GM12891 (cell line): ENCODE measurements at places on chromosomes 5 and 9.

GRCh38 chr5:30040488-30041118 lies 1152.9 kb upstream of the CDH6 start:
- peak; percentile 16 for DNase-seq

DNA sequence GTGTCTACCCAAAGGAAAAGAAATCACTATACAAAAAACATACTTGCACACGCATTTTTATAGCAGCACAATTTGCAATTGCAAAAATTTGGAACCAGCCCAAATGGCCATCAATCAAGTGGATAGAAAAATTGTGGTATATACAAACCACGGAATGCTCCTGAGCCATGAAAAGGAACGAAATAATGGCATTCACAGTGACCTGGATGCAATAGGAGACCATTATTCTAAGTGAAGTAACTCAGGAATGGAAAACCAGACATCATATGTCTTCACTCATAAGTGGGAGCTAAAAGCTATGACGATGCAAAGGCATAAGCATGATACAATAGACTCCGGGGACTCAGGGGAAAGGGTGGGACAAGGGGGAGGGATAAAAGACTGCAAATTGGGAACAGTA lies 78.4 kb downstream of the ENC1 start:
- DNase-seq = no peak

DNA sequence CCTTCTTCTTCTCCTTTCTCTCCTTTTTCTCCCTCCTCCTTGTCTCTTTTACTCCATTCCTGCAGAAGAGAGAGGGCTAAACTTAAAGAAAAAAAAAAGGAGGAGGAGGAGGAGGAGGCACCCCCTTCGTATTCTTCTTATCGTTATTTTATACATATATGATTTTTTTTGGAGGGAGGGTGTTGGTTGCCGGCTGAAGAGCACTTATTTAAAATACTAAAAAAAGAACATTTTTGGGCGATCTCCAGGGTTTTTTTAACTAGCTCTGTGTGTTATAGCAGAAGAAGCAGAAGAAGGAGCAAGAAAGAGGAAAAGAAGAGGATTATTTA lies 381 bp downstream of the NR2F1 start:
- no peak for DNase-seq

DNA sequence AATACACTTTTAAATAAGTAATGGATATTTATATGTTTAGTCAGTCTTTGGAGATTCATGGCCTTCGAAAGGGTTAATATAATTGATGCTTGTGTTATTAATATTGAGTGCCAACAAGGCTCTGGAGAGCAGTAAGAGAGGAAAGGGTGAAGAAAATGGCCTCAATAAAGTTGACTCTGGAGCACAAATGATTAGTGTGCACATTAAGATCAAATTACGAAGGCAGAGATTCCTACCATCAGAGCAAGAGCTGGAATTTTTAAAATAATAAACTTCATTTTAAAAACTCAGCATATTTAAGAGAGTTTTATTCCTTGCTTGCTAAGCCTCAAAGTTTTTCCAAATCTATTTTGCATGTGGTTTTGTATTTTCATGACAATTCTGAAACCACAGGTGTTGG lies 14.8 kb downstream of the SLC44A1 start:
- no peak for DNase-seq

- no peak for DNase-seq
These were observed 1.7 kb upstream of the SREK1 start for GRCh38 chr5:66142417-66142816.

DNA sequence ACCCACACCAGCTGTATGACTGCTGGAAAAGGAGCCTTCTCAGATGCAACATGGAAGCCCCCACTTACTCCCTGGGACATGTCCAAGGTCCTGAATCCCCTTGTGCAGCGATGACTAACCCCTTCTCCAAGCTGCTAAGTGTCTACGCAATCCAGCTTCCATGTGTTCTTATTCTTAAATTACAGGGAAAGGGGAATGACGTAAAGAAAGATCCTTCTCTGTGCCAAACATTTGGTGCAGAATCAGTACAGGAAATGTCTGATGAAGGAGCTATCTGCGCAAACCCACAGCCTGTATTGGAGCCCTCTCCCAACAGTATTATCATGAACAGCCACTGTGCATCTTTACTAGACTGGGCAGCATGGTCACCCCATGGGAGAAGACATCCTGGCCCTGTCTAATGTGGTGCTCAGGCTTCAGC lies 183.2 kb downstream of the FRMD3 start:
- DNase-seq = no peak

GRCh38 chr9:128771745-128772519 lies at the start of gene ZER1:
Gene ZER1 (minus strand): TSS chr9:128771927. CDS start chr9:128755565, 16,362 bp downstream.
- peak; percentile 99 for DNase-seq

- no peak for DNase-seq
These were observed 272.9 kb upstream of the PTGER4 start for GRCh38 chr5:40406741-40407211.

DNA sequence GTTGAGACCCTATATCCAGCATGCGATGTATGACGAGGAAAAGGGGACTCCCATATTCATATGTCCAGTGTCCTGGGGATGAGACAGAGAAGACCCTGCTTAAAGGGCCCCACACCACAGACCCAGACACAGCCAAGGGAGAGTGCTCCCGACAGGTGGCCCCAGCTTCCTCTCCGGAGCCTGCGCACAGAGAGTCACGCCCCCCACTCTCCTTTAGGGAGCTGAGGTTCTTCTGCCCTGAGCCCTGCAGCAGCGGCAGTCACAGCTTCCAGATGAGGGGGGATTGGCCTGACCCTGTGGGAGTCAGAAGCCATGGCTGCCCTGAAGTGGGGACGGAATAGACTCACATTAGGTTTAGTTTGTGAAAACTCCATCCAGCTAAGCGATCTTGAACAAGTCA lies 17.1 kb downstream of the BTNL3 start:
- no peak for DNase-seq
